Stimulated activated CD4-positive, alpha-beta T cell treated with anti-CD3 and anti-CD28 coated beads, Interleukin-1b, Interleukin-23, amount 100 ng/mL, for 1 hour (primary cell): ENCODE measurements at places on chromosomes 7 and 10.

DNA sequence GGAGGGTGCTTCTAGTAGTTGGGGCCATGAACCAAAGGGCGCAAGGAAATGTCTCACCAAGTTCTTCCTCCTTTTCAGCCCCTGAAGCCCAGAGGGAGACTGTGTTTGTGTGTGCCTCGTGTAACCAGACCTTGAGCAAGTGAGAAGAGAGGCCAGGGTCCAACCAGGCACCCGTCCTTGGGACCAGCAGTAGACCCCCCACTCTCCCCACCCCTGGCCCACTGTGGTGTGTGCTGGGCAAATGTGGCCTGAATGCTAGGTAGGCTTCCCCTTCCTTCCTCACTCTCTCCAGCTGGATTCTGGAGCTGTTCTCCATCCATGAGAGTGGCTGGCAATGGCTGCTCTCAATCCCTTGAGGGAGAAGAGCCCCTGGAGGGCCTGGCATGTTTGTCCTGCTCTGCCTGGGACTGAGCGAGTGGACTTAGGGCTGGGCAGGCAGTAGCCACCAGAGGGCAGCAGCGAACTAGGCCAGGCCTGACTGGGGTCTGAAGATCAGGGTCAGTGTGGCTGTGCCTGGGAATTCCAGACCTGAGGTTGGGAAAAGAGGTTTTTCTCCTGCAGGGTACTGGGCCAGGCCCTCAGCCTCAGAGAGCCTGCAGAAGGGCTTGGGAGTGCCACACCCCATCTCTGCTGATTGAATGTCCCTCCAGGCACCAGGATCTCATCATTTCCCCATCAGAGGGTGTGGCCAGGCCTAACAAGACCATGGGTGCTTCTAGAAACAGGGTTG lies 12.5 kb downstream of the SFRP5 start:
- DNase-seq = no peak

DNA sequence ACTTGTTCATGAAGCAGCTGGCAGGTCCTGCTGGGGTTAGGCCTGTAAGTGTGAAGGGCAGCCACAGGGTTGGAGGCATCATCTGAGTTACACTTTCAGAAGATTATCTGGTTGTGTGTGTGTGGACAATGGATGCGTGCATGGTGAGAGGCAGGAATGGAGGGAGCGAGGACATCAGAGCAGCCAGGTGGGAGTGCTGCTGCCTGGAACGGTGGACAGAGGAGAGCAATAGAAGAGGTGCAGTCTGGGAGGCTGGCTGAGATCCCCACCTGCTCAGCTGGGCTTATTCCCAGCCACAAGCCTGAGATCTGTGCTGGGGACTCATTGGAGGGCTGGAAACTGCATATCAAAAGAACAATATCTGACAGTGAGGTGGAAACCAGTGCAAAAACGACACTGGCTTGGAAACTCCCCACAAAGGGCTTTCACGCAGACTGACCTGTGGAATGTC lies 17.9 kb downstream of the ZNF488 start:
- DNase-seq = no peak

DNA sequence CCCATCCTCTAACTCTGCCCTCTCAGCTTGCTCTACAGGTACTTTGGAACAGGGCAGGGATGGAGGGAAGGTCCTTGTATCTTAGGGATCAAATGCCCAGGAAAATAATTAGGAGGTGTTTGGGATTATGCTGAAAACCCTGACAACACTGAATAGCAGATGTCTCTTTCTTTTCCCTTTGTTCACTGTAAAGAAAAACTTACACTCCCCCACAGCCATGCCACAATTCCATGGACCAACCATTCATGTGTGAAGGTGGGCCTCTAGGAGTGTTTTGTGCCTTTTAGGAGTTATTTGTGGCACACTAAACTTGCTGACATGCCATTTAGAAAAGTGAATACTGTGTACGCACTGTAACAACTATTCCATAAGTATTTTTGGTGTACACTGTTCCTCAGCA lies 108.1 kb downstream of the SNX10 start:
- DNase-seq = no peak

DNA sequence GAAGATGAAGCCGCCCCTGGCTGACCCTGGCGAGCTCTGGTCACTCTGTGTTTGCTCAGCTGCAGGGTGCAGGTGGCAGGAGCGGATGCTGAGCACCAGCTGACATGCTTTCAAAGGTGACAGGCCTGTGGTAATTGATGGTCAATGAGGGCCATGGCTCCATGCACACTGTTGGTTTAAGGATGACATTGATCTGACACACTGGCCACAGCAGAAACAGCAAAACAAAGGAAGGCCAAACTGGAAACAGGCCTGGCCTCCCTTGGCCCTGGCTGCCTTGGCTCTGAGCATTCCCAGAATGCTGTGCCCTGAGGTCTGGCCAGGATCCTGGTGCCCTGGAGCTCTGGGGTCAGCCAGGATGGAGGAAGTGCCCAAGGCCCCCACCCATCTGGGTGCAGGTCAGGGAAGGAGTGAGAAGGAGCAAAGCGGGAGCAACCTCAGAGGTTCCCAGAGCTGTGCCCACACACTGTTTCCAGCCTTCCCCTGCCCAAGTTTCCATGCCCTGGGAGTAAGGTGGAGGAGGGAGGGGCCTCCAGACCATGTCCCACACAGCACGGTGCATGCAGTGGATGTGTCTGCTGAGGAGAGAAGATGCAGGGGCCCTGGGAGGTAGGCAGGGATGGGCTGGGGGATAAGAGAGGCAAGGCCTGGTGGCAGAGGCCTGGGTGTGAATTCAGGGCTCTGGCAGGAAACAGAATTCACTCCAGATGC lies 302.2 kb downstream of the RPS24 start:
- DNase-seq = no peak

DNA sequence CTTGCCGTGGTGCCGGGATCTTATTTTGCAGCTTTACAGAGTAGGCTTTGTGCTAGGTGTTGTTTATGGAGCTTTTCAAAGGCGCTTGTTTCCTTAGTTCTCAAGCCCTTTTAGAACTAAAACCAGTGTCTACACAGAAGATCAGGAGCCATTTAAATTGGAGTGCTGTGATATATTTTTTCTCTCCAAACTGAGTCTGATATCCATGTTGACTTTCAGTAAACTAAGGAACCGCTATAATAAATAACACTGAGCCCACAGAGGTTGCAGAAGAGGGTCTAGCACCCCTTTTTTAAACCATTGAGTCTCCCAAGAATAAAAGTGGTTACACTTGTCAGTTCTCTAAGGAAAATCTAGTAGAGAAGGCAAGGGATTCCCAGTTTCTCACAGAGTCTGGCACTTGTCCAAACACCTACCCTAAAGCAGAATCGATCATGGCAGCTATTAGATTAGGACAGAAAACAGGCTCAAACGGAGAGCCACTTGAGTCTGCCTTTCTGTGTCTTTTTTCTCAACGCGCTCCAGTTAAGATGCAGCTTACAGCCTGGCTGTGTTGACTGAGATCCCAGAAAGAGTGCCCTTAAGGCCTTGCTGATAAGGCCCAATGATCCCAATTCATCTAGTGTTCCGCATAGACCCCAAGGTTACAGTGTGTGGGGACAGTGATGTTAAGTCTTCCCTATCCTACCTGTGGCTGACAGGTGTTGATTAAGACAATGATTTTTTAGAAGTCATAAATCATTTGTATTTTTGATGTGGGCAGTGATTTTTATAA lies 804 bp downstream of the TMEM106B start:
- no peak for DNase-seq

DNA sequence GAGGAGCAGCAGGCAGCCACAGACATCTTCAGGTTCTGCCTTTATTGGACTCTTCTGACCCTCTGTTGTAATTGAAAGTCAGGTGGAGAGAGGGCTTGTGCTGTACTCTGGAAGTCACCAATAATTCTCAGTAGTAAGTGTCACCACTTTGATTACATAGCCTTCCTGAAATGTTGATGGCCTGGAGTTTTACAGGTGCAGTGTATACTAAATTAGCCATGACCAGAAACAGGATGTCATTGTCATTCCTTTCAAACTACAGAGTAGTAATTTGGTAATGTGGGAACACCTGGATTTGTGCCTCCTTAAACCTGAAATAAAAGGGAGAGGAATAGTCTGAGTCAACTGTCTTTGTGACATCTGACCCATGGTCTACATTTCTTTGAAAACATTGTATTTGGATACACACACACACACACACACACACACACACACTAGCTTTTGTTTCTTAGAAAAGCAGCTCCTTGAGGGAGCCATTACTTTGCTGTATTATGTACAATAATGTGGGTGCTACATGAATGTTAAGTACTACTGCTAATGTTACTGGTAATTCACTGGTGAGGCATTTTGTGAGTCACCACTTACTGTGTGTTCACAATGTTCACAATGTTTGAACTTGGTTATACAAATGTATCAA lies 19.6 kb downstream of the ARL4A start:
- DNase-seq = no peak

- DNase-seq = no peak
These were observed 255.3 kb downstream of the SKAP2 start for GRCh38 chr7:26609082-26609481.

DNA sequence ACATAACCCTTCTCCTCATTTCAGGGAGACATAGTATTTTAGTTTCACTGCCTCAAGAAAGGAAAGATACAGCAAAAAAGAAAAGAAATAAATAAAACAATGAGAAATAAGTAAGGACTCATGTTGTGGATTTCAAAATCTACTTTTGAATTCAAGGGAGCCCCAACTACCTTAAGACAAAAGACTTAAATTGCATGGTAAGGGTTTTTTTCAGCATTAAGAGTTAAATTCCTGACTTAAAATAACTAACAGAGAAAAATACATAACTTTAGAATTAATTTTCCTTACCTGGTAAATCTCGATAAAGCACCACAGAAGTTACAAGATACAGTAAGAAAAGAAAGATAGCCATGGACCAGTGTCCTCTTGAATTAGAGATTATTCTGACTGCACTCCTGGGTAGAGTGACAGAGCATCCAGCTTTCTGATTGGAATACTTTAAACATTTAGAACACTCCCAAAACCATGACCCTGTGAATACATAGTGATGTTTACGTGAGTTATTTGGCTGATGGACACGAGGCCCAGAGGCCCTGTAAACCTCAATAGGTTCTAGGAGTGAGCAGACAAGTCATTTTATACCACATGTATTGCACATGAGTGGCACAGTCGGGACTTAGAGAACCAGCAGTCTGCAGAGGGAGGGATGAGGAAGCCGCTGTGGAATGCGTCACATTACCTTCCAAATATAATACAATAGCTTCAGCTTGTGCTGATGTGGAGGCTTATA lies 292.5 kb upstream of the SEMA3C start:
- no peak for DNase-seq

DNA sequence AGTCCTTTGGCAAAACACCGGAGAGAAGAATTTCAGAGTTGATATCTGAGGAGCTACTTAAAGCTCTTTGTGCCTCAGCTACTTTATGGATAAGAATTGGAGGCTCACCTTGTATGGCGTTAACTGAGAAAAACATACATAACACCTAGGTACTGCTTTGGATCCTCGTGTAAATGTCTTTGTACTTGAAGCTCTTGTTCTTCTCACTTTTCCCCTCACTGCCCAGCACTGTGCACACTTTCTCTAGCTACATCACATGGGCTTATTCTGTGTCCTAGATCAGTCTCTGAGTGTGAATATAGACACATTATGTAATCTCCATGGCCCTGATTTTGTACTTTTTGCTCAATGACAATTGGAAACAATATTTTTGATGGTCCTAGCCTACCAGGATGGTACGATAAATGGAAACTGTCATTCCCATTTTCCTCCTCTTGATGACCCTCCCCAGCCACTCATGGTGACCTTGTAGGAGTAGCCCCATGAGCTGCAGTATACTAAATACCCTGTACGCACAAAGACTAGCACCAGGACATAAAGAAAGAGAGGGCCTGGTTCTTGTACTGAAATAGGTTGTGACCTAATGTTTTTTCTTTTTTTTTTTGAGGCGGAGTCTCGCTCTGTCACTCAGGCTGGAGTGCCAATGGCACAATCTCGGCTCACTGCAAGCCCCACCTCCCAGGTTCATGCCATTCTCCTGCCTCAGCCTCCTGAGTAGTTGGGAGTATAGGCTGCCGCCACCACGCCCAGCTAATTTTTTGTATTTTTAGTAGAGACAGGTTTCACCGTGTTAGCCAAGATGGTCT lies 22.1 kb downstream of the STAMBPL1 start:
- no peak for DNase-seq

- no peak for DNase-seq
These were observed 201.1 kb downstream of the NSUN6 start for GRCh38 chr10:18450298-18450697.

- no peak for DNase-seq
These were observed 72.8 kb upstream of the PPIF start for GRCh38 chr10:79274279-79275104.

DNA sequence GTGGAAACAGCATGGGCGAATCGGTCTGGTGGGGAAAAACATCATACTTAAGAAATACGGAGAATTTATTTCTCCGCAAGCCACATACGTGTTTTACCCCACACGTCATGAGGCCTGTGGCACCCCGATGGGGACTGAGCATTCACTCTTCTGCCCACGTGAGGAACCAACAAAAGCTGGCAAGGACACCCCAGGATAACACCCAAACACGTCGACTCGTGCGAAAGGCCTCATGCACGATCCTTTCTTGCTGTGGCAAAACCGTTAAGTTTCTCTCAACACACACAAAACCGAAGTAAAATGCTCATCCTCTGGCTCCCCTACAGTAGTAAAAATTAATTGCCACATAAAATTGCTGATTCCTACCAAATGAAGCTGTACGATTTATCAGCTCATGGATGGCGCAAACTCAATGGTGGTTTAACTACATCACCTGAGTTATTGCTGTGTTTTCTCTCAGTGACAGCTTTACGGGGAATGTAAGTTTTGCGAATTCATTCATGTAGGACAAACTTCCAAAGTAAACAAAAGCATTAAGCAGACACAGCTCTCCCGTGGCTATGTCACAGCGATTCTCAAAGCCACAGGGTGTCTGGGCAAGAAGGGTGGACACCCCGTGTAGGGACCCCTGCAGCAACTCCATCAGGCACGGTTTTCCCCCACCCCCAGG lies 97.0 kb downstream of the CTBP2 start:
- DNase-seq = no peak

DNA sequence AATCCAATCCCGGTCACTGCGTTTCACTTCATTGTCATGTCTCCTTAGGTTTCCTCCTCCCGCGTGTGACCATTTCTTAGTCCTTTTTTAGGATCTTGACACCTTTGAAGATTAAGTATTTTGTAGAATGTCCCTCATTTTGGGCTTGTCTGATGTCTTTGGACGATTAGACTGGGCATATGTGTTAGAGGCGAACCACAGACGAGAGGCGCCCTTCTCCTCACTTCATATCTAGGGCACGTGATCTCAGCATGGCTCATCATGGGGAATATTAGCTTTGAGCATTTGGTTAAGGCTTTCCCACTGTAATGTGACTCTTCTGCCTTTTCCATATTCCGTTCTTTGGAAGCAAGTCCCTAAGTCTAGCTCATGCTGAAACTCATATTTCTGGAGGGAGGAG lies 59.0 kb downstream of the KCNH2 start:
- no peak for DNase-seq

DNA sequence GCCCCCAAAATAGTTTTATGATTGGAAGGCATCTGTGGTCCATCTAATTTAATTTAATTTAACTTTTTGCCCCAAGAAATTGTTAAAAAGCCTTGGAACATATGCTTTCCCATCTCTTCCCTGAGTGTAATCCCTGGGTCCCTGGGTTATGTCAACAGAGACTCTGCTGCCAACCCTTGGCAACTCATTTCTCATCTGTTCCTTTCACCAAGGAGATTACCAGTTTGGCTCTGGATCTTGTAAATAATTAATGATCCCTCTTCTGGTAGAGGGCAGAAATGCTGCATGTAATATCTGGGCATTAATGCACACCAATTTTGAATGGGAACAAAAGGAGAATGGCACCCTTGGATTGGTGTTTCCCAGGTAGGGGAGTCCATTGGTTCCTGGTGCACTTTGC lies 514.2 kb downstream of the CCSER2 start:
- no peak for DNase-seq
